Activated CD4-positive, CD25-positive, alpha-beta regulatory T cell treated with anti-CD3 and anti-CD28 coated beads, Interleukin-2, amount 50 U/mL, for 24 hours (primary cell): ENCODE measurements at places on chromosomes 5 and 9.

DNA sequence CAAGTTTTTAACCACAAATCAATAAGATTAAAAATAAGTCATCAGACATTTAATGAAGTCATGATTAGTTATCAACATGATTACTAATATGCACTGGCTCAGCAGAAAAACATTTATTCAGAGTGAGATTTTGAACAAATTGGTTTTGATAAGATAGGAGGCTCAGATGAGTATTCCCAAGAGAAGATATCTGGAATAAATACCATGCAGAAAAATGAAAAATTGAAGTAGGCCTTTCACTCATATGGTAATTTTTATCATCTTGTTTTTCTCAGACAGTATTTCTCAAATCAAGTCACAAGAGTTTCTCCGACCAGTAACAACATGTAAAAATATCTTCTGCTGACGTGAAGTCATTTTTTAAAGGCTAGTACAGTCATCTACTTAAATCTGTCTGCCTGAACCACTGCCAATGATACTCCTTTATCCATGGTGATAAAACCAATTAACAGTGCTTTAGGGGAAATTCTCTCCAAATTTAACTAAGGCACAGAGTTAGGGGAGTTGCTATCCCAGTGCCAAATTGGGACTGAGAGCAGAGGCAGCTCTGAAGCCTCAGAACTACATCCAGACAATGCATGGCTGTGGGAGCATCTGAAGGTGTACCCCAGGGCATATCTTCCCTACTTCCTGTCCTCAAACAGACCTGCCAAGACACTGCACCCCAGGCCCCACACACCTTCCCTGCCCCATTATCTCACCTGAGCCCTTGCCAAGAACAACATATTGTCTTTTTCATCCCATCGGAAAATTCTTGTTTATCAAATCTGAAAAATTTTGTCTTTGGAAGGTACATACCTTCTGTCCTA is 105.5 kb upstream of the TSLP start:
- no peak for ATAC-seq

GRCh38 chr9:76658510-76659231 is 105.6 kb upstream of the PCA3 start:
- peak; percentile 80 for ATAC-seq

- no peak for ATAC-seq
Measured at GRCh38 chr9:122955961-122956360, 15.1 kb downstream of the RABGAP1 start.

DNA sequence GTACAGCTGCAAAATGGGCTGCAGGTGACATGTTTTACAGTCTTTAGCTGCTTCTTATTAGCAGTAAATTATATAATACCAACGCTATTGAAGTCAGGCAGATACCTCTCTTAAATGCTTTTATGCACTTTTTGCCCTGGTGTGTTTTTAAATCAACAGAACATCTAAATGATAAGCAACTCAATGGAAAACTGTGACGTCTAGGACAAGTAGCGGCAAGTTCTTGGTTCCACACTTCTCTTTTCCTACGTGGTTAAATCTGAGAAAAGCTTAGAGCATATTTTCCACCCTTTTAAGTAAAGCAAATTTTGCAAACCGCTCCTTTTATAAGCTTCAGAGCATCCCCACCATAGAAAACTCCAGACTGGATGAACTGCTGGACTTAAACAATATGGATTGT is 58.1 kb downstream of the CEMIP2 start:
- no peak for ATAC-seq

- no peak for ATAC-seq
Measured at GRCh38 chr5:39420482-39421145, 4.2 kb downstream of the DAB2 start.

DNA sequence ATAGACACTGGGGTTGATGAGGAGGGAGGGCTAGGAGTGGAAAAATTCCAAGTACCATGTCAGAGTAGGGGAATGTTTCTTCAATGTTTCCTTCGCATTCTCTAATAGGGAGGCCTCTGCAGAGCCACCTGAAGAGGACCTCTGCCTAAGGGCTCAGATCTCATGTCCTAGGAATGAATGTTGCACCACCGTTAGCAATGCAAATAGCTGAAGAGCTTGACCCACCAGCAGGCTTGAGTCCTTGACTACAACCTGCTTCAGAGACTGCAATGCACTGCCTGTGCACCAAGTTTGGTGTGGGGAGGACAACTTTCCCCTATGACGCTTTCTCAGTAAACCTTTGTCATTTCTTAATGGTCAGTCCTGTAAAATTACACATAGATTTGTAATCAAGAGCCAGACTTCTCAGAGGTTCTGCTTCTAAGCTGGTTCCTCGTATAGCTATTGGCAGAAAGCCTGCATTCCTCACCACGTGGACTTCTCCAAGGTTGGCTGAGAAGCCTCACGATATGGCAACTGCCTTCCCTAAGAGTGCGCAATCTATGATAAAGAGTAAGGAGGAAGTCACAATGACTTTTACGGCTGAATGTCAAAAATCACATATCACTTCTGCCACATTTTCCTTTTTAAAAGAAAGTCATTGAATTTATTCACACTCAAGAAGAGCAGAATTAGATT is 600.7 kb upstream of the PTGER4 start:
- no peak for ATAC-seq

DNA sequence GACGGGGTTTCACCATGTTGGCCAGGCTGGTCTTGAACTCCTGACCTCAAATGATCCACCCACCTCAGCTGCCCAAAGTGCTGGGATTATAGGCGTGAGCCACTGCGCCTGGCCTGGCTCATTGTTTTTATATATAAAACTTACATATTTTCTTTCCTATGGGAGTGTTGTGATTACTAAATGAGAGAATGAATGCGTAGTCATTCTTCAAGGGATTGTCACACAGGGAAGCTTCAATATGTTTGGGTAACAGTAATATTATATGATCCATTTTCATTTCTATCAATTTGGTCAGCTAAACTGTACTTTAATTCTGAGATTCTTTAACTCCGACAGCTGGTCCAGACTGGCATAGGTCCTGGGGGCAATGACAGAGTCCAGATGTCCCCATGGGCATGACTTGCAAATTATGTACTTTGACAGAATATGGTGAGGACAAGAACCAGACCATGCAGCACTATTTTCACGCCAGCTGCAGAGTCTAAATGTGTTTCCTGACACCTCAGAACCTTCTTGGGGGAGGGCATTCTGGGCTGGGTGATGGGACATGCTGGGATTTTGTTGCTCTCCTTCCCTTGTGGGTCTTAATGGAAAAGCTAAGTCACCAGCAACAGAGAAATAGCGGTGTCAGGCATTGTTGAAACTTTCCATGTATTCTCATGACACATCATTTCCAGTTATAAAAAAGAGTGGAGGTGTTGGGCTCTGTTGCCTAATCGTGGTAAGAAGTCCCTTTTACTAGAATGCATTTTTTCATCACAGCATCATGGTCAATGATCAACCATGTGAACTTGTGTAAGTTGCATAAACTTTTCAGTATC is 40.9 kb upstream of the TNC start:
- no peak for ATAC-seq

DNA sequence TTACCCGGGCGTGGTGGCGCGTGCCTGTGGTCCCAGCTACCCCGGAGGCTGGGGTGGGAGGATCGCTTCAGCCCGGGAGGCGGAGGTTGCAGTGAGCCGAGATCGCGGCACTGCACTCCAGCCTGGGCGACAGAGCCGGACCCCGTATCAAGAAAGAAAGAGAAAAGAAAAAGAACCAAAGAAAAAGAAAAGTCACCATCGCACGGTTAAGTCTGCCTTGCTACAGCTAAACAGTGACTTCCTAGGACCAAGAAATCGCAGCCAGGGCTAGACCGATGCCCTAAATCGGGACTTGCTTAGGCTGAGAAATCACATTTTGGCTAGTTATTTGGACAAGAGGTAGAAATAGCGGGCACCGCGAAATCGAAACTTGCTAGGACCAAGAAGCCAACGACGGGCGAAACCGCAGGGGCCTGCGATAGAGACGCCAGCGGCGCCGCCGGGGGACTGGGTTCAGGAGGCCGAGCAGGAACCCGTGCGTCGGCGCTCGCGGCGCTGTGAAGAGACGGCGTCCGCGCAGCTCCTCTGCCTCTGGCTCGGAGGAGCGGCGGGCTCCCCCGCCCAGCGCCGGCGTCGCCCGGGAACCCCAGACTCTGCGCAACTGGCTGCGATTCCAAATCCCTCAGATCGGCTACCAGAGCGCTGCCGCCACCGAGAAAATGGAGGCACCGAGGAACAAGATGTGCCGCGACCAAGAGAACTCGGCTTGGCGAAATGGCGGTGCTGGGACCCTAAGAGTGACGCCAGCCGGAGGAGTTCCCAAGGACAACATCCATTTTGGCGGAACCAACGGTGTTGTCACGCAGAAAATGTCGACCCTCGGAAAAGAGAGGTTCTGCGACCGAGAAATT is 26.1 kb upstream of the ANXA2R start:
- ATAC-seq: peak; percentile 44

DNA sequence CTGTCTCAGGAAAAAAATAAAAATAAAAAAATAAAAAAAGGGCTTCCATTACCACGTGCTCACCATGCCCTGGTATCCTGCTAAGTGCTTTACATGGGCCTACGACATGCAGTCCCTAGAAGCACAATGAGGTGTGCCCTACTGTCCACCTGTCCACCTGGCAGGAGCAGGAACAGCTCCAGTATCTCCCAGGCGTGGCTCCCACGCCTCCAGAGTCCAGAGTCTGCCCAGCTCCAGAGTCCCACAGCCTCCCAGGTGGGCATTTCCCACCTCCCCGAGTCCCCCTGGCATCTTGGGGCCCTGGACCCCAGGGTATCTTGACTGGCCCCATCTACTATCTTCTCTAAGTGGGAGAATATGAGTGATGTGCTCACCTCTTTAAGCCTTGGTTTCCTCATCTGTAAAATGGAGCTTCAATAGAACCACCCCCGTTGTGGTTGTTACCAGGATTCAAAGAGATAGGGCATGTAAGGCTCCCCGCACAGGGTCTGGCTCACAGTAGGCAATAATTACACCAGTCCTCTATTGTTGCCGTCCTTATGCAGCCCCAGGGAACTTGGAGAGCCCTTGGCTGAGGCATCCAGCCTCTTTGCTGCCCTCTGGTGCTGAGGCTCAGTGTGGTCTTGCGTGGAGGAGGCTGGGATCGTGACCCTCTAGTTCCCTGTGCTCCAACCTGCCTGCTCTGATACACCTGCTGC is 8.9 kb downstream of the CXCL14 start:
- no peak for ATAC-seq

DNA sequence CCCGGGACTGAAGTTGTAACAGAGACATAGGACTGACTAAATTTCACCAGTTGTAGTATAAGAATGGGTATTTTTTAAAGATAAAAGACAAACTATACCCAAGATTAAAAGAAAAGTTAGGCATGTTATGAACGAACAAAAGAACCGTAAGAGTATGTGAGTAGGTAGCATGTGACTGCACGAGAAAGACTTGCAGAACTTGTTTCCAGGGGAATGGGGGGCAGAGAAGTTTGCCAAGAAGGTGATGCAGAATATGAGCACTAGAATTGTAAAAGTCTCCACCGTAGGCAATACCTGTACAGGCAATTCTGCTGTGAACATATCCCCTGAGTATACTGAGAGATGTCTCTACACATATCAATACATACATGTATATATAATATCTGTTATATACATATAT is 614.7 kb downstream of the PRELID2 start:
- ATAC-seq: no peak

DNA sequence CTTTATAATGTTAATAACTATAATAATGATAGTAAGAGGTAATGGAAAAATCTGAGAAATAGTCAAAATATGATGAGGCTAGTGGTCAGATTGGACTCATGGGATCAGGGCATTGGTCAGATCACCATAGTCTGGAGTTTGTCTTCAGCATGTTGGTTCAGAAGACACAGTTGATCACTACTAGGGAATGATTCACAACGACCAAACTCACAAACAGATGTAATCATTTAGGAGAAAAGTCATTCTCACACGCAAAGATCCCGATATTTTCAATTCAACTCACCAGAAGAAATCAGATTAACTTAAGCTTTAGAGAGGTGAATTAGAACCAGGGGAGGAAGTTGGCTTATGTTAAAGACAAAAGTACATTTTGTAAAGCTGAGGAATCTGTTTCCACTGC is 131.8 kb downstream of the LURAP1L start:
- no peak for ATAC-seq

- ATAC-seq: no peak
Measured at GRCh38 chr5:158162479-158163034, 303.6 kb upstream of the CLINT1 start.

DNA sequence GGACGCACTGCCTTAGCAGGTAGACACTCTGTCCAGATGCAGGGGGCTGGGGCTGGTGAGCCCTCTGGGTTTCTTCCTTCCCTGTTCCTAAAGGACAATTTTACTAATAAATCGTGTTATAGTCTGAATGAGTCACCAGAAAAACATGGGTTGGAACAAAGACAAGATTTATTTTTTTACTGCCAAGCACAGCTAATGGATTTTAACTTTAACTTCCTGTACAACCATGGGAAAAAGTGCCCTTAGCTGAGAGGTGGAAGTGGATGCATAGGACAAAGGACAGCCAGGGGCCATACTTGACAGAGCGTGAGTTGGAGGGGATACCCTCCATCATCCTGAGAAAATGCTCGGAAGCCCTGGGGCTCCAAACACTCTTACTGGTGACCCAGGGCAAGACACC is 300.7 kb downstream of the MSX2 start:
- no peak for ATAC-seq

- ATAC-seq: no peak
Measured at GRCh38 chr5:132961887-132962286, 1.5 kb downstream of the AFF4 start.

- peak; percentile 89 for ATAC-seq
Measured at GRCh38 chr9:124940894-124941678, at the start of gene GOLGA1. Gene GOLGA1 (minus strand): TSS chr9:124941083. CDS start chr9:124938711, 2,372 bp downstream.

- no peak for ATAC-seq
Measured at GRCh38 chr9:18970393-18970792, 62.6 kb downstream of the SAXO1 start.

DNA sequence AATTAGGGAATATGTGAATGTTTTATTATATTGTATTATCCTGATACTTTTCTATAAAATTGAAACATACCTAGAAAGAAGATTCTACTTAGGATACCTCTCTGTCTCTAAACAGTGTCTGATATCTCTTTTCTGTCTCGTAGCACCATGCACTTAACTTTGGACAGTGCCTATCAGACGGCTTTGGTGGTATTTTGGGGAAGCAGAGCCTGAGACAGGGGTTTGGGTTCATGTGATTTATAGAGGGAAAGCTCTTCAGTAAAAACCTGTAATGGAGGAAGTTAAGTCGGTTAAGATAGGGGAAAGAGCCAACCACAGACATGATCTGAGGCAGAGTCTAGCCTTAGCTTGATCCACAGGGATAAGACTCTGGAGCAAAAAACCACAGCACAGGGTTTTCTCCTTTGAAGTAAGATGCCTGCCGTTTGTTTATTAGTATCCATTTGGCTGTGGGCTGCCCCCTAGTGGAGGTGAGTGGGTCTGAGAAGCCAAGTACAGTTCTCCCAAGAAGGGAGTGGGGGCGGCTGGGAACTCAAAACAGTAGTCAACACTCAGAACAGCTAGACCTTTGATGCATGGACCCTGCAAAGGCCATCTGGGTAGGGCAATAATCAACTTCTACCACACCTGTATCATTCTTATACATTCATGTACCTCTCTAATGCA is 141.2 kb upstream of the ASTN2 start:
- ATAC-seq: no peak
